Esophagus (tissue), 2 donors: ENCODE measurements at places on chromosomes 12 and 14. TPM values are rescaled to one million over a fixed set of nuclear protein-coding genes. Genes with fewer than 3 reads are reported as not detected.

The A2M gene
- 18.0 TPM for polyA plus RNA-seq

The AVPR1A gene
- 0.10 TPM for polyA plus RNA-seq

The NELL2 gene
- polyA plus RNA-seq: 0.63 TPM

The ADCY4 gene
- polyA plus RNA-seq: 10.2 TPM

The CLEC2A gene
- polyA plus RNA-seq: not detected

The GARIN6 gene
- not detected for polyA plus RNA-seq

The MYF5 gene
- not detected for polyA plus RNA-seq

The AP5M1 gene
- polyA plus RNA-seq: 14.3 TPM

The LMNTD1 gene
- not detected for polyA plus RNA-seq

The COL2A1 gene
- polyA plus RNA-seq: not detected

The PAPLN gene
- 3.9 TPM for polyA plus RNA-seq

The IRF9 gene
- 35.0 TPM for polyA plus RNA-seq

The RHEBL1 gene
- 0.39 TPM for polyA plus RNA-seq

The KRT83 gene
- not detected for polyA plus RNA-seq

The CMA1 gene
- 0.35 TPM for polyA plus RNA-seq

The ZNF385A gene
- 44.6 TPM for polyA plus RNA-seq

The ACRBP gene
- polyA plus RNA-seq: 0.32 TPM

The INHBC gene
- polyA plus RNA-seq: not detected

The ERBB3 gene
- 49.4 TPM for polyA plus RNA-seq

The NTF3 gene
- polyA plus RNA-seq: 1.3 TPM

The SDR9C7 gene
- 16.8 TPM for polyA plus RNA-seq

The PROX2 gene
- polyA plus RNA-seq: not detected

The HHIPL1 gene
- polyA plus RNA-seq: 0.14 TPM

The AREL1 gene
- polyA plus RNA-seq: 9.3 TPM

The DYNLL1 gene
- 1,071 TPM for polyA plus RNA-seq

The PPFIA2 gene
- 0.08 TPM for polyA plus RNA-seq

The USP30 gene
- polyA plus RNA-seq: 4.3 TPM

The KRT72 gene
- not detected for polyA plus RNA-seq

The SOX5 gene
- 0.33 TPM for polyA plus RNA-seq

The CNPY2 gene
- 62.1 TPM for polyA plus RNA-seq

The RCOR1 gene
- polyA plus RNA-seq: 19.3 TPM

The AMHR2 gene
- not detected for polyA plus RNA-seq

The OR4K17 gene
- polyA plus RNA-seq: not detected

The ZBTB1 gene
- polyA plus RNA-seq: 9.5 TPM

The PPP1R36 gene
- polyA plus RNA-seq: 0.71 TPM

The TCL1B gene
- not detected for polyA plus RNA-seq

The HOXC6 gene
- polyA plus RNA-seq: 1.4 TPM

The NRL gene
- polyA plus RNA-seq: 0.86 TPM

The TMEM52B gene
- 0.04 TPM for polyA plus RNA-seq

The ITGA7 gene
- polyA plus RNA-seq: 15.3 TPM

The P2RX7 gene
- 1.2 TPM for polyA plus RNA-seq

The ARF6 gene
- 112 TPM for polyA plus RNA-seq

The ACYP1 gene
- 12.0 TPM for polyA plus RNA-seq

The RNASE7 gene
- polyA plus RNA-seq: 33.9 TPM

The RHOJ gene
- 2.6 TPM for polyA plus RNA-seq

The MGP gene
- 32.7 TPM for polyA plus RNA-seq

The FERMT2 gene
- 6.5 TPM for polyA plus RNA-seq

The C3AR1 gene
- 0.94 TPM for polyA plus RNA-seq

The IFNG gene
- polyA plus RNA-seq: not detected

The KRT85 gene
- polyA plus RNA-seq: not detected

The KRT74 gene
- polyA plus RNA-seq: 0.24 TPM

The CLMN gene
- 1.6 TPM for polyA plus RNA-seq

The BDKRB1 gene
- polyA plus RNA-seq: 13.4 TPM

The GUCY2C gene
- polyA plus RNA-seq: 0.39 TPM
